ENCODE measurements at places on chromosomes 11 and 22. TPM values are rescaled to one million over a fixed set of nuclear protein-coding genes. Genes with fewer than 3 reads are reported as not detected.

Gene GSTT2
- total RNA-seq: not detected

Gene FOSL1
- total RNA-seq: 2.7 TPM

Gene SGSM1
- total RNA-seq: 2.9 TPM

Gene KRTAP5-2
- total RNA-seq: 0.35 TPM

Gene PYGM
- 10.9 TPM for total RNA-seq

Gene KRTAP5-7
- not detected for total RNA-seq

Gene UBQLN3
- 0.49 TPM for total RNA-seq

DNA sequence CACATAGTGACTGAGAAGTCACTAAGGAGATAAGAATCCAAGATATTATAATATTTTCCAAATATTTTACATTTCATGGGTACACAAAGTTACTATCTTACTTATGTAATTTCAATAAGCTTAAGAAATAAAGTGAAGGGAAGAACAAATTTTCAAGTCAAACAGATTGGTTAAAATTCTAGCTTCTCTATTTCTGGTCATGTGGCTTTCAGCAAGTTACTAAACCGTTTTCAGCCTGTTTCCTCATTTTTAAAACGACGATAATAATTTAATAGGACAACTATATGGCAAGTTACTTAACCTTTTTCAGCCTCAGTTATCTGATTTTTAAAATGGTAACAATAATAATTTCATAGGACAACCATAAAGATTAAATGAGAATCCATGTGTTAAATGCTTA lies 15.6 kb downstream of the DCUN1D5 start:
- no peak for DNase-seq

DNA sequence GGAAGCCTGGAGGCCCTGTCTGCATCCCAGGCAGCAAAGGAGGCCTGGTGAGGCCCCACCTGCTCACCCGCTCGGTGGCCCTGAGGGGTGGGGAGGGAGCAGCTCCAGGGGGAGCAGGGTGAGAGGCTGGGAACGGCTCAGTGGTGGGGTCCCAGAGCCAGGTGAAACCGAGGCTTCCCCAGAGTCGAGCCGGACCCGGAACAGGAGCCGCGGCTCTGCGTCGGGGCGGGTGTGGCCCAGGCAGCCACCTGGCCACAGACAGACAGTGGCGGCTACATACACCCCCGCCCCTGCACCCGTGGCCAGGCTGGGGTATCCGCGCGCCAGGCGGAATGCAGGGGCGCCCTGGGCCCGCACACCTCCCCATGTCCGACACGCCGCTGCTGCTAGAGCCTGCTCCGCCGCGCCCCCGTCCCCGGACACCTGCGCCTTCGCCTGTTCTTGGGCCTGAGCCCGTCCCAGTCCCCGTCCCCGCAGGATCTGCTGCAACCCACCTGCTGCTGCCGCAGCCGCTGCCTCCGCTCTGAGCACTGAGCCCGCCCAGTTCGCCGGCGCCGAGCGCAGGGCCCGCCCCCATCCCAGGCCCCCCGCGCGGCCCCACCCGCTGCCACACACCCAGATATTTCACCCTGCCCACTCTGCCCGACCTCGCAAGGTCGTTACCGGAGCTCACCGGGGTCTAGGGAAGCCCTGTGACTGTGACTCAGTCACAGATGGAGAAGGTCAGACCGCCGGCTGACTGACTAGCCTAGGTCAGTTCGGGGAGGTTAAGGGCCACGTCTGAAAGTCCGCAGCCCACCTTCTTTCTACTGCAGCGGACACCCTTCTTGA lies at the start of gene SLC7A4:
TSS of gene SLC7A4 (minus strand) at position 525 of the 831 bp plus-strand sequence. CDS start 749 bp downstream, outside the sequence.
- DNase-seq: no peak

DNA sequence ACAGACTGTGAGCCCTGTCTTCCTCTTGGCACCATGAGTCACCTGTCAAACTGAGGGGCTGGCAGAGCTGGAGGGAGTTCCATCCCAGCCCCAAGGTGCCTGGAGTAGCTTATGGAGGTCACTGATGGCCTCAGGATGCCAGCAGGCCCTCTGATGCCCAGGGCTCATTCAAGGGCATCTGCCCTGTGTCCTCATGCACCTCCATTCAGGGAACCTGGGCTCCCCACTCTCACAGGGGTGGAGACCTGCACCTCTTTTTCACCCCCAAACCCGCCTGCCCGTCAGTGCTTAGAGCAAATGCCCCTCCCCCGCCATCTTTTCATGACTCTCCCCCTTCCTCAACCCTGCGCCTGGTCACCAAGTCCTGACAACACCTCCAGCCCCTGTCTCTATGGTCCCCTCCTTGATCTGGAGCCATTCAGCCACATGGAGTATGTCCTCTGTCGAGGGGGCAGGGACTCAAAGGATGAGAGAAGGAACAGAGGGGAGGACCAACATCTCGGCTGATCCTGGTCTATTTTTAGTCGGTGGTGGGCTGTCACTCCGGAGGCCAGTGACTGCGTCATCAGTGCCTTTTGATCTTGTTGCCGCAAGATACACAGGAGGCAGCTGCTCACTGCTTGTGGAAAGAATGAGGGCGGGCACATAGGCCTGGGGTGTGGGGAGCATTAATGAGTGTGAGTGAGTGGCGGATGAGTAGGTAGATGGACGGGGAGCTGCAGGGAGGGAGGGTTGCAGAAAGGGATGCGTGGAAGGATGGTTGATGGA lies 72.2 kb downstream of the CDKN1C start:
- DNase-seq: no peak

DNA sequence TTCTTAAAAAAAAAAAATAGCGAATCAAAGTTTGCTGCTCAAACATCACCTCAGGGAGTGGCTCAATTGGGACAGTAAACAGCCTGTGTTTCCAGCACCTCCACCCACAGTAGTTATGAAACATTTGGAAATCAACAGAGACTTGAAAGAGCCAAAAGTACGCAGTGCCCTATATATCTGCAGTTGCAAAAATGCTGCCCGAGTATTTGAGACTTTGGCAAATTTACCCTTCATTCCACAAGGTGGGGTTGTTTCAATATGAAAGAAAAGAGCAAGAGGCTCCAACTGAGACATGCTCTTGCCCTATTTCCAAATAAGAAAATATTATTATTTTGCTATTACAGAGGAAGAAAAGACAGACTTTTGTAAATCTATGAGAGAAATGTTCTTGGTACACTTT lies 851.1 kb upstream of the RAG2 start:
- DNase-seq: no peak

GRCh38 chr11:78920329-78920728 lies 345.7 kb upstream of the NARS2 start:
- no peak for DNase-seq

DNA sequence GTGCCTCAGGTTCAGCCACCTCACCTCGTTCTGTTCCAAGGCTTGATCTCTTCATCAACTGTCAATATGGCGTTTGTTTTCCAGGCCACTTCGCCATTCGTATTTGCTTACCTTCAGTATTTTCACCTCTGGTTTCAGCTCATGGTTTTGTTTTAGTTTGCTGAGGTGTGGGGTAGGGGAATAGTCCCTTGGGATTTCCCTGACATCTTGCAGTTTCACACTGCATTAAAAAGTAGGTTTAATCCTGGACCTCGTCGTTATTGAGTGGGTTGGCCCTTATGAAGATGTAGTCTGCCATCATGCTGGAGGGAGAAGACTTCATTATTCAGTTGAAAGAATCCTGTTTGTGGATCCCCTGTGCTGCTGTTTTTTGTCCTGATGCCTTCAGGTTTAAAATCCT lies 46.0 kb downstream of the C11orf91 start:
- no peak for DNase-seq

- DNase-seq: no peak
These were observed 151.1 kb upstream of the ISX start for GRCh38 chr22:34914846-34915245.

DNA sequence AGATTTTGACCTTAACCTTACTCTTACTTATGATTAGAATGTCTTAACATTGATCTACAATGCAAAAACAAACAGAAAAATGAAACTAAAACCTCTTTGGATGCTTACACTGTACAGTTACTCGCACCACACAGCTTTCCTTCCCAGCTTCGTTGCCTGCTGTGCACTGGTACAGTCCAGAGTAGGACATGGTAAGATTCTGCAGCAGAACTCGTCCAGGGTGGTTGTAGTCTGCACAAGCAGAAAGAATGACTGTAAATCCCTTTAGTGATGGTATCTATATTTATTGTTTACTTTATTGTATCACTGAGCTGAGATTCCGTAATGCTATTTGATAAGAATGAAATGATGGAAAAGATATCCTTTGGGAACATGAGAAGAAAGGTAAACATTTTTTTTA lies 21.0 kb upstream of the HSPA8 start:
- DNase-seq: no peak

GRCh38 chr11:726278-727220 lies 20.5 kb downstream of the EPS8L2 start:
- no peak for DNase-seq

DNA sequence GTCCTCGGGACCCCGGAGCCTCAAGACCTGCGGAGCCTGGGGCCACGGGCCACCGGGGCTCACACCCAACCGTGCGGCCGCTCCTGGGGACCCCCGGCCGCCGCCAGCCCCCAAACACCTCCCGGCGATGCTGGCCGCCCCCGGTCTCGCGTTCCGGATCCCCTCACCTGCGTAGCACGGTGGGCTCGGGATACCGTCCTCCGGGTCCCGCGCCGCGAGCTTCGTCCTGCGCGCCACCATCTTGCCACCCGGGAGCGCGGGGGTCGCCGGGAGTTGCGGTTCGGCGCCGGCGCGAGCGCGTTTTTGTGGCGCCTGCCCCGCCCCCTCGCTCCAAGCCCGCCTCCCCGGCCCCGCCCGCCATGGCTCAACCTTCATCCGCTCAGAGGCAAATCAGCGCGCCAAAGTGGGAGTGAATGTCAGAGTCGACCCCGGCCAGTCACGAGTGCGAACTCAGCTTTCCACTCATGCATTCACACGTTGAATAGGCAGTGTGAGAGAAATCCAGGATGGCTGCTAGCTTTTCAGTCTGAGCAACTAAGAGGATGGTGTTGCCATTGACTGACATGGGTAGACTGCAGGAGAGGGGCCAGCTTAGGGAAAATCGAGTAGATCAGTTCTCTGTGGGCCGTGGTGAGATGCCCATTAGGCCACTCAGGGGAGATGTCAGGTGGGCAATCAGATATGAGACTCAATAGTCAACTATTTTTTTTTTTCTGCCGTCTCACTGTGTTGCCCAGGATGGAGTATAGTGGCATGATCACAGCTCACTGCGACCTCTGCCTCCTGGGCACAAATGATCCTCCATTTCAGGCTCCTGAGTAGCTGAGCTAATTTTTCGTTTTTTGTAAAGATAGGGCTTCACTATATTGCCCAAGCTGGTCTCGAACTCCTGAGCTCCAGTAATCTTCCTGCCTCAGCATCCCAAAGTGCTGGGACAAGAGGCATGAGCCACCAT lies 28.3 kb downstream of the SERHL2 start:
- peak; percentile 81 for DNase-seq

DNA sequence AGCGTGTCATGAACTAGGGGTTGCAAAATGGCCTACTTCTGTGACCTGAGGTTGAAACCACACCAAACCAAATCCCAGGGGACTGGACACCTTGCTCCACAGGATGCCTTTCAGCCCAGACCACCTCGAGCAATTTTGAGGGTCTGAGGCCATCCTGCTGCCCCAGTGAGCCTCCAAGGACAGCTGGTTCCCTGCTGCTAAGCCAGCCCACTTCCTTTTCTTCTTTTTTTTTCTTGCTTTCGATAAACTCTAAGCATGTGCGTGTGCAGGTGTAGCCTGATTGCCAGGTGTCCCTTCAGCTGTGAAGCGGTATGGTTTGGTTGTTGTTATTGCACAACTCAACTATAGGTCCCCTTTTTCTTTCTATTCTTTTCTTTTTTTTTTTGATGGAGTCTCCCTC lies 2.7 kb downstream of the CRYBB1 start:
- peak; percentile 28 for DNase-seq

DNA sequence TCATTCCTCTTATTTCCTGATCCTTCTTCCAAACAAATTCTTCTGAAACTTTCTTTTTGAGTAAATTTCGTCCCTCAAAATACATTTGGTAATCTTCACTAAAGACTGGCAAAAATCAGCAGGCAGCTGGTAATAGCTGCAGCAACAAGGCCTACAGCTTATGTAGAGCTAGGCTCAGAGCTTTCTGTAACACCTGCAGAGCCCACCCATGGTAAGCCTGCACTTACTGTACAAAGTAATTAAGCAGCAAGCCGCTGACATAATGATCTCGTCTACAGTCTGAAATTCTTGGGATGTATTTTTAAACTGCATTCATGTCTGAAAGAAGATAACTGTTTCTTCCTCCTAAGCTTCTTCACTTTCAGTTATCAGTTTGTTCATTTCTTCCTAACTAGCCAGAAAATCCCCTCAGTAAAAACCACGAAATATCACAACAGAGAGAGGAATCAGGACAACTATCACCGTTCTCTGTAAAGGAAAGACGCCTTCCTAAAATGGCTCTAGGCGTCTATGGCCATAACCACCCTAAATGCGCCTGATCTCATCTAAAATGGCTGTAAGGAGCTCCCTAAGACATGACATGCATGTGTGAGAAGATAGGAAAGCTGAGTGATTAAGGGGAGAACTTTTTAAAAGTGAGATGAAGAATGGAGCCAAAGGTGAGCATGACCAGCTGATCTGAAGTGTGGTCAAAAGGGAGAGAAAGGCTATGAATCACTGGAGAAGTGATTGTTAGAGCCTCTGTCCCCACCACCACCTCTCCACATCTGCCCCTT lies 56.2 kb downstream of the DENND5A start:
- no peak for DNase-seq

DNA sequence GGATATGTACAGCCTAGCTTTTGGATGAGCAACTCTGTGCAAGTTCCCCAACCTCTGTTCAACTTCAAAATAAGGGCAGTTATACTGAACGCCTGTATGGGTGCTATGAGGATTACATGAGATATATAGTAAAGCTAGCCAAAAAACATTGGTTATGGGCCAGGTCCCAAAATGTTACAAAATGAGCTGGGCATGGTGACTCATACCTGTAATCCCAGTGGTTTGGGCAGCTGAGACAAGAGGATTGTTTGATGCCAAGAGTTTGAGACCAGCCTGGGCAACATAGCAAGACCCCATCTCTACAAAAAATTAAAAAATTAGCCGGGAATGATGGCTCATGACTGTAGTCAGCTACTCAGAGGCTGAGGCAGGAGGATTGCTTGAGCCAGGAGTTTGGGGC lies 118.4 kb downstream of the TEAD1 start:
- DNase-seq: no peak

GRCh38 chr22:17639247-17639741 lies 737 bp downstream of the BCL2L13 start:
- DNase-seq: peak; percentile 61

- DNase-seq: no peak
These were observed 11.3 kb upstream of the MTMR3 start for GRCh38 chr22:29871684-29872083.

DNA sequence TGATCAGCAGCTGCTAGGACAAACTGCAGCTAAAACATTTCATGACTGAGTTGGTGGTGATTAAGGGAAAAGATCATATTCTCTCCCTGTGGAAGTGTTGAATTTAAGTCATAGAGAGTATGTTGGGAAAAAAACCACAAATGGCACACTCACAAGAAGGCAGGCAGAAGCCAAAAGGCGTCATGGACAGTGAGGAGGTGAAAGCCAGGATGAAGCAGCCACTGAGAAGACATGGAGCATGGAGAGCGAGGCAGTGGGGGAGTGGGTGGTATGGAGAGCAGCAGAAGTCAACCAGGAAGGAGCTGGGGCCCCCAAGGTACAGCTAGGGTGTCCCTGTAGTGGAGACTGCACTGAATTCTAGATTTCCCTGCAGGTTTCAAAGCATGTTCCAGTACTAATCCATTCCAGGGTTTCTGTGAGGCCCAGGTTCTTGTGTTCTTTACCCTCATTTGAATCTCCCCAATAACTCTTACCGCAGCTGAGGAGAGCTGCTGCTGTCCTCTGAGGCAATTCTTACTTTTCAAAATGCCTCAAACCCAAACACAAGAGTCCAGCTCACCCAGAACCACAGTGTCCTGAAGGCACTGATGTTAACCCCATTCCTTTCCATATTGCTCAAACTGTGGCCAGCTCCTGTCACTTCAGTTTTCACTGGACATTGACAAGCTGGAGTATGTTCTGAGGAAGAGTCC lies 191.8 kb upstream of the E2F8 start:
- no peak for DNase-seq

GRCh38 chr11:61555051-61555969 lies 25.6 kb downstream of the SYT7 start:
- no peak for DNase-seq
